NCI-H1048 (cell line): ENCODE measurements at places on chromosomes 2 and 18.

DNA sequence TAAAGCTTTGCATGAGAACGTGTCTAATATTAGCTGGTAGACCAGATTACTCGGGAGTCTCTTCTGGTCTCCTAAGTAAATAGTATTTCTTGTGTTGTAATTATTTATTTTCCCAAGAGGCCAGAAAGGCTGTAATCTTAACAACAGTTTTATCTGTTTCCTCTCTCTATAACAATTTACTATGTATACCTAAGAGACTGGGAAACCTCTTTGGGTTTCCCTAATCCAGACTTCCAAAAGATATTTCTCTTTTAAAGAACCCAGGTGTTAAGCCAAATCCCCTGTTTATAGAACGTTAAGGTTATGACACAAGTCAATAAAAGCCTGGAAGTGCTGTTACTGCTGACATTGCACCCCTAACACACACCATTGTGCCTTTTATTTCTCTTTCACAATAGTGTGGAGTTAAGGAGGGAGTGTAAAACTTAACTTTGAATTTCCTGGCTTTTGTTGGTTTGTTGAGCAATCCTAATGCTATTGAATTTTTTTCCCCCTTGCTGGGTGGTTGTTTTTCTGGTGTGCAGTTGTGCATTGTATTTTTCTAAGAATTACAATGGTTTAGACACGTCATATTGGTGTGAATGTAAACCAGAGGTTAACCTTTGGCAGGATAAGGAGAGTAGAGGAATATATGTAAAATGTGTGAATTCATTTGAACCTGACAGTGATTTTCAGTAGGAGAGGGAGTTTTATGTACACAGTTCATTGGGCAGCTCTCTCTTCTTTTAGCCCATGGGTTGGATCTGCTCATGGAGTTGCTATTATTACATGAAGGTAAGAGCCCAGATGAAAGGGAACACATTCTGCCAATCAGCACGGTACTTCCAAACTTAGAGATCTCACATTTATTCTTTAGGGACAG, 192.8 kb downstream of the MTX2 start:
- no peak for DNase-seq

GRCh38 chr2:238163481-238164198, 4.9 kb downstream of the ERFE start:
- no peak for DNase-seq

DNA sequence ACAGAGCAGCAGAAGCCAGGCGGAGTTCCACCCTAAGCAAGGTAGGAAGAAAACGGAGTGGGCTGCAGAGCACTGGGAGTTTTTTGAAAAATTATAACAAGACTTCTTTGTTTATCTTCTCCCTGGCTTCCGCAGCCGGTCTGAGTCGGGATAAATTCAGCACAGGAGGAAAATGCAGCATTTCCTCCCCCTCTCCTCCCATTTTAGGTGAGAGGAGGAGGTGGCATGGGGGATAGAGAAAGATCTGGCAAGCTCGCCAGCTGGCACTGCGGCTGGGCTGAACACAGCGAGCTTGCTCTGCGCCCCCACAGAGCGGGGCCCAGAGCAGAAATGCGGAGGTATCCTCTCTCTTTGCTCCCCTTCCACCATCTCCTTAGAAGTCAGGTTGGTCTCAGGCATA, 17.7 kb upstream of the CHRNA1 start:
- DNase-seq = no peak

DNA sequence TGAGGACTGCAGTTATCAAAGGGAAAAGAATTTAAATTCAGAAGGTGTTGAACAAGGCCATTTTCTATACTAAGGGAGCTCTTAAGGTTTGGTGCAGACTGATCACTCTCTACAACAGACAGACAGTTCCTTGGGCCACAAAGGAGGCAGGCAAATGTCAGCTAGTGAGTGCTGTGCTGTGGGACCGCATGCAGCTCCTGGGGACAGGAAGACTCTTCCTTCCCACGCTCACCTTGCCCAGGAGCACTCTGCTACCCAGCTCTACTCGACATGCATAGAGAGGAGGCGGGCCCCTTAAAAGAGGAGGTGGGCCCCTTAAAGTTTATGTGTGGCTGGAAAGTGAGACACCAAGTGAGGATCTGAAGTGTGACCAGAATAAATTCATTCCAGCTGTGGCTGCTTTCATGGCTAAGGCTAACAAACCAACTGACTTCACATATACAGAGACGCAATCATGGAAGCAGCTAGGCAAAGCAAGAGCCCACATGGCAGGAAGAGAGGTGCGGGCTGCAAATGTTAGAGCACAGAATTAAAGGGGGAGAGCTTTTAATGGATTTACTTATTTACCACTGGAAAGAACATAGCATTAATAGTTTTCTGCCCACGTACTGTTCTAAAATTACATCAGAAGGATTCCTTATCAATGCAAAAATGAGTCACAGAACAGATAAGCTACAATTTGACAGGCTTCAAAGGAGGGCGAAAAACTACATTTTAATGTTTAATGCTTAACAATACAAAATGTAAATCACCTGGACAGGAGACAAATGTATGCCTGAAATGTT, 101.4 kb upstream of the RNU4ATAC start:
- no peak for DNase-seq

DNA sequence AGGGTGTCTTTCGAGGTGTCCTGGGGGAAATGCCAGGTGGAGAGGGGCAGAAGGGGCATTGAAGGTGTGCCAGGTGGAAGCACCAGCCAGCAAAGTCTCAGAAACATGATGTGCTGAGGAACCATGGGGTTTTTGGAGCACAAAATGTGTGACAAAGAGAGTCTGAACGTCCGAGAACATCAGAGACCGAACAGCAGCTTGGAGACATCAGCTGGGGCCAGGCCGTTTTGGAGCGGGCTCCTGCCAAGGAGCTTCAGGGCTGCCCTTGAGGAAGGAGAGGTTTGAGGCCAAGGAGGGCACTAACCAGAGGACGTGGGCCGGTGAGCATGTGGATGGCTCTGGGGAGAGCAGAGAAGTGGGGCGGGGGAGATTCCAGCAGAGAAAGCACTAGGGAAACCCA, 5.3 kb upstream of the MBP start:
- no peak for DNase-seq

DNA sequence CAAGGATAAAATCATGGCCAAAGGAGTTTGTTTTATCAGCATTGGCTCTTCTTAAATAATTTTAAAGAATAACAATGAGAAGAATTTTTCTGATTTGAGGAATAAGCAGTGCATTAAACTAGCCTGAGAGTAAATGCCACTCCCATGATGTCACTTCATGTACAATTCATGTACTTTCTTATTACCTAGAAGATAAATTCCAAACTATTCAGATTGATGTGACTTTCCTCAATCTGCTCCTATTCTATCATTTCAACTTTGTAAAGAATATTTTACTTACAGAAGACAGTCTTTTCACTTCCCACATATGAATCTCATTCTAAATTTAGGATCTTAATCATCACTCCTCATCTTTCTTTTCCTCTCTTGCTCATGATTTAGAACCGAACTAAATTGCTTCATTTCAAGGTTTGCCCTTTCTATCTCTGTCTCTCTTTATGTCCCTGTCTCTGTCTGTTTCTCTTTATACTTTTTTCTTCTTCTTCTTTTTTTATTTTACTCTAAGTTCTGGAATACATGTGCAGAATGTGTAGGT, 1142.0 kb upstream of the PIK3C3 start:
- DNase-seq = no peak

GRCh38 chr2:60560734-60561644, 7.5 kb upstream of the BCL11A start:
- DNase-seq = no peak

DNA sequence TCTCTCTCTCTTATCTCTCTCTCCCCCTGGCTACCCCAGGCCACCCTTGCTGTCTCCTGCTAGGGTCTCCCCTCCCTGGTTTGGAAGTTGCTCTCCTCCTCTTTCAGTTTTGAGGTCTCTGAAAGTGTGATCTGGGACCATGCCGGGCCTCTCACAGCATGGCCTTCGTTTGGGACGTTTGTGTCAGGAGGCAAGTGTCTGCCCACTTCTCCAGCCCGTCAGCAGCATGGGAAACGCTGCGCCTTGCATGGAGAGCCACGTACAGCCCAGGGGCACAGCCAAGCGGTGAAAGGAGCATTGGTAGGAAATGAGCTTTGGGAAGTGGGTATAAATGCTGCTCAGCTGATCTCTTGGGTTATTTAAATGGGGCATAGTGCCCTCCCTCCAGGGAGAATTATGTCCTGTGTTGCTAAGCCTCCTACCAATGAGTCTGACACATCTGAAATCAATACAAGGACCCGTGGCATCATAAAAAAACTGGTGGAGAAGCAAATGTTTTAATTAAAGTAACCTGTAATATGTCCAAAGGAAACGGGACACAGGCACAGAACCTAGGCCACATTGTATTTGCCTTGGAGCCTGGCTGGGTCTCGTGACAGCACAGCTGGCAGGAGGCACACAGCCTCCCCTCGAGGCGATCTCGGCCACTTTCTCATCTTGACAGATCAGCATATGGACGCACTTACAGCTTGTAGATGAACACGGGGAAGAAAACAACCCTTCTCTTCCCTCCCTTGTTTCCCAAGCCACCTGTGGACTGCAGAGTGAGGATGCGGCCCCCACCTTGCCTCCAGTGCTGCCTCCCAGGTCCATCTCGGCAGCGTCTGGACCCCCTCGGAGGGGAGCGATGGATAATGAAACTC, 72.7 kb downstream of the SH3RF3 start:
- no peak for DNase-seq

DNA sequence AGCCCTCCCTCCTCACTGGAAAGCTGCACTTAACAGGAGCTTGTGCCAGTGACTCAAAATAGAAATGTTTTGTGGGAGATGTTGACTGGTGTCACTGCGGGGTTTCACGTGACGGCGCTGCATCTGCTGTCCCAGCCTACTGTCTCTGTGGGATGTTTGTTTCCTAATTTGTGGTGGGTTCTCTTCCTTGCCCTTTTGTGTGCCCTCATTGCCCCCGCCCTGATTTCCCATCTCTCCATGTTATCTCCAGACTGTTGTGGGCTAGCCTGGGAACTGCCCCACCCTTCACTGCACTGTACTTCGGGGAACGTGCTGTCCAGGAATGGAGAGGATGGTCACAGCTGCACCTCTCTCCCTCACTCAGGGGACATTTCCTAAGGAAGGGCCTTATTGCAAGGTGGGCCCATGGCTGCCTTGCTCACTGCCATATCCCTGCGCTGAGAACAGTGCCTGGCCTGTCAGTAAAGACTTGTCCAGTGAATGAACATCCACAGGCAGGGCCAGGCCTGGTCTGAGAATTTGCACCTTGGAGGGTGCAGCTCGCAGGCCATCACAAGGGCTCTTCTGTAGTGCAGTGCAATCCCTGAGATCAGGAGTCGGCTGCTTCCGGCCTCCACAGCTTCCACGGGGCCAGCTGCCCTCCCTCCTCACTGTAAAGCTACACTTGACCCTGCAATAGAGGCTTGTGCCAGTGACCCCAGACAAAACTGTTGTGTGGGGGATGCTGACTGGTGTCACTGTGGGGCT, 18.1 kb downstream of the ZAP70 start:
- no peak for DNase-seq

- no peak for DNase-seq
Measured at GRCh38 chr2:180653481-180653880, 326.9 kb upstream of the UBE2E3 start.
